Hindlimb muscle (tissue), 1 donor: ENCODE measurements at places on chromosomes 16 and 17. TPM values are rescaled to one million over a fixed set of nuclear protein-coding genes. Genes with fewer than 3 reads are reported as not detected.
A peak's percentile ranks its signal among the peaks of the same experiment; 100 is the strongest.

DNA sequence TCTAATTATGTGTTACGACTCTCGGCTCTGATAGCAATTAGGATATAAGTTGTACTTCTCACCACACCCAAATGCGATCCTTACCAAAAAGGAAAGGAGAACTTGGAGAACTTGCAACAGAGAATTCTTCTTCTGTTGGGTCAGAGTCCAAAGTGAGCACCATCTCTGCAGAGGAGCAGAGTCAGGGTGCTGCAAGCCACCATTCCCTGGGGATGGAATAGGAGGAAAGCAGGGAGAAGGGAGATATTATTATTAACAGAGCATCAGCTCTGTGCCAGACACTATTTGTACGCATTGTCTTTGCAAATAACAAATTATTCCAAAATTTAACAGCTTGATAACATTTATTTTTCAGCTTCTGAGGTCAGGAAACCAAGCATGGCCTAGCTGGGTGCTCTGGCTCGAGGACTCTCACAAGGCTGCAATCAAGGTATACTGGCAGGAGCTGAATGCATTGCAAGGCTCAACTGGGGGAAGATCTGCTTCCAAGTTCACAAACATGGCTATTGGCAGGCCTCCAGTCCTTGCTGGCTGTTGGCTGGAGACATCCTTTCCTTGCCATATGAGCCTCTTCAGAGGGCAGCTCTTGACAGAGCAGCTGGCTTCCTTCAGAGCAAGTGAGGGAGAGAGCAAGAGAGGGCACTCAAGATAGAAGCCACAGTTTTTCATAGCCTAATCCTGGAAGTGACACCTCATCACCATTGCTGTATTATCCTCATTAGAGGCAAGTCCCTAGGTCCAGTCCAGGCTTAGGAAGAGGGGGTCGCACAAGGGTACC, 296.2 kb upstream of the CDH5 start:
- DNase-seq, result peak; percentile 44

GRCh38 chr16:28151180-28151579, 60.6 kb downstream of the XPO6 start:
- DNase-seq, result no peak

GRCh38 chr17:6995500-6996255, at the start of gene ALOX12:
Gene ALOX12 (plus strand): TSS chr17:6996049. CDS start chr17:6996118, 69 bp downstream.
- DNase-seq, result no peak

DNA sequence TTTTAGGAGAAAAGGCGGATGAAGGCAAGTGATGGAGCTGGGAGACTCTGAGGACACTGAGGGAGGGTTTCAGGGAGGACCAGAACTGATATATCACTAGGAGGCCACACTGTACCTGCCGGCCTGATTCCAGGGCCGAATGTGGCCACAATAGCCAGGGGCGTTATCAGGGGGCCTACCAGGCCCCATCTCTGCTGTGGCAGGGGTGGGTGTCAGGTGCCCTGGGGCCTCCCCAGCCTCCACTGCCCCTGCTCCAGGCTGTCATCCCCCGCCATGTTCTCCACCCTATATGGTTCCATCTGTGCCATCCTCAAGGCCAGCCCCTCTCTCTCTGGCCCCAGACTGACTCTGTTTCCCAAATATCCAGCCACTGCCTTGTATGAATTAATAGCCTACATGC, 246.5 kb downstream of the GSG1L start:
- no peak for DNase-seq

DNA sequence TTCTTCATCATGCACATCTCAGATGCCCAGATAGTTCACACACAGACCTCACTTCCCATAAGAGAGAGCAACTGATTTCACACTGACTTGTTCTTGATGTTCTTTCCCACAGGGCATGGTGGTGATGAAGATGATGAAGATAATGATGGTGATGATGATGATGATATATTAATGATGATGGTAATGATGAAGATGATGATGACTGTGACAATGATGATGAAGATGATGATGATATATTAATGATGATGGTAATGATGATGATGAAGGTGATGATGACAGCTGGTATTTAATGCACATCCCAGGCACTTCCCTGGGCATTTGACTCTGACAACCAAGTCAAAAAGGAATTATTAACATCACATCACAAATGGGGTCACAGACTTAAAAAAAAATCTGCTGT, 225.2 kb downstream of the MAF start:
- DNase-seq, result no peak

DNA sequence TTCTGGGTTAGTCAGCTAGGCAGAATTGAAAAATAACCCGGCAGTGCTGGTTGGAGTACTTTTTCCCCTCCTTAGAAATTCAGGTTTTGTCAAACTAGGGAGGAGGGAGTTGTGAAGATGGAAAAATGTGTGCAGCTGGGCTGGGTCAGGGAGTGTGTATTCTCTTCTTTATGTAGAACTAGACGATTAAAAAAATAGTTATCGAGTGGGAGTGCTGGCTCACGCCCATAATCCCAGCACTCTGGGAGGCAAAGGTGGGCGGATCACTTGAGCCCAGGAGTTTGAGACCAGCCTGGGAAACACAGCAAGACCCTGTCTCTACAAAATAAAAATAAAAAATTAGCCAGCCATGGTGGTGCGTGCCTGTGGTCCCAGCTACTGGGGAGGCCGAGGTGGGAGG, 106.4 kb downstream of the GNAO1 start:
- DNase-seq, result no peak

DNA sequence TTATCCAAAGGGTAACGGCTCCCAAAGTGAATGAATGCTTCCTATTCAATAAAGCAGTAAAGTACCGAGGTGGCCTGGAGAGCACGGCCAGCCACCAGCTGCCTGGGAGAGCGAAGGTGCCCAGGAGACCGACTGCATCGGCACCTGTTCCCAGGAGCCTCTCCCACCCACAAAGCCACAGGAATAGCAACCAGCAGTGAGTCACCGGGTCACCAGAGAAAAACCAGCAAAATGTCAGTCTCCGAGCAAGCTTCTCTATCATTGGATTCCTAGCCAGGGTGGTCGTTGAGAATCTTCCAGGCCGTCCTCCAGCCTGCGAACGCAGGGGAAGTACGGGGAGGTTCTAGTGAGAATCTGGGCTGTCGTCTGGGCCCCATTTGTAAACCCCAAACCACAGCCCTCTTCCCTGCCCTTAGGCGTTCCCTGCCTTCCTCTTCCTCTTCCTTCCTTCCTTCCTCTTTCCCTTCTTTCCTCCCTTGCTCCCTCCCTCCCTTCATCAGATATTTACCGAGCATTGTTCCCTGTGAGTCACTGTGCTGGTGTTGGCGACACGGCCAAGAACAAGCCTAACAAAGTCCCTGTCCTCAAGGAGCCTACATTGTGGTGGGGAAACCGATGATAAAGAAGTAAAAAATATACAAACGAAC, 114.6 kb downstream of the SLC39A11 start:
- no peak for DNase-seq

DNA sequence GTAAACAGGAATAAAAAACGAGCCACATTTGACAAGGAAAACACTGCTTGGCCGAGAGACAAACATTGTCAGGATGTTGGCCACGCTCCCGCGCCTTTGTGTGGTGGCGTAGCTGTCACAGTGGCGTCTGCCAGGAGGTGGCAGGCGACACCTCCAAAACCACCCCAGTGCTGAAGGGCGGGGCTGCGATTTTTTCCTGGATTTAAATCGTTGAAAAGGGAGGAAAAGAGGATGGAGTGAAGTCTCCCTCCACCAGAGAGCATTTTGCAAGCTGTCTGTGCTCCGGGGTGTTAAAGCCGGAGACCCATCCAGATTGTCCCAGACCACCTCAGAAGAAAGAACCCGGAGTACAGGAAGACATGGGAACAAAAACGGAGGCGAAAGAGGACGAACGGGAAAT, 12.7 kb downstream of the MRM3 start:
- peak; percentile 90 for DNase-seq

- no peak for DNase-seq
These were observed 55.9 kb downstream of the C17orf67 start for GRCh38 chr17:56777859-56778258.

GRCh38 chr16:68342620-68343019, 31.8 kb downstream of the PRMT7 start:
- no peak for DNase-seq

DNA sequence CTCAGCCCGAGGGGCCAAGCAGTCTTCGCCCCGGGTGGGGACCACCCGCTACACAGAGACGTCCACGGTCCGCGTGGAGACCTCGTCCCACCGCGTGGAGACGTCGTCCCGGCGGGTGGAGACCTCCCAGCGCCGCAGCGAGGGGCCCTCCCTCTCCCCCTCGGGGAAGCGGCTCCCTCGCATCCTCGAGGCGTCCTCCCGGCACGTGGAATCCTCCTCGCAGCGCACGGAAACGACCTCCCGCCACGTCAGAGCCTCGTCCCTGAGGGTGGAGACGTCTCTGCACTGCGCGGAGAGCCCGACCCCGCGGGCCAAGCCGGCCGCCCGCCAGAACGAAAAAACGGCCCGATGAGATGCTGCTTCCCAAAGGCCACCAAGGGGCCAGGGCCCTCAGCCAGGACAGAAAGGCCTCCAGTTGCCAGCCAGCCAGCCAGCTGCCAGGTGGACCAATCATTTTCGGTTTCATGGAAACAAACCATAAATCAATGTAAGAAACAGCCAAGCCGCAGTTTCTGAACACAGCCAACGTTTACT, 424 bp downstream of the C17orf100 start:
- peak; percentile 64 for DNase-seq

- no peak for DNase-seq
These were observed 7.6 kb upstream of the ATP2C2 start for GRCh38 chr16:84360748-84361147.

DNA sequence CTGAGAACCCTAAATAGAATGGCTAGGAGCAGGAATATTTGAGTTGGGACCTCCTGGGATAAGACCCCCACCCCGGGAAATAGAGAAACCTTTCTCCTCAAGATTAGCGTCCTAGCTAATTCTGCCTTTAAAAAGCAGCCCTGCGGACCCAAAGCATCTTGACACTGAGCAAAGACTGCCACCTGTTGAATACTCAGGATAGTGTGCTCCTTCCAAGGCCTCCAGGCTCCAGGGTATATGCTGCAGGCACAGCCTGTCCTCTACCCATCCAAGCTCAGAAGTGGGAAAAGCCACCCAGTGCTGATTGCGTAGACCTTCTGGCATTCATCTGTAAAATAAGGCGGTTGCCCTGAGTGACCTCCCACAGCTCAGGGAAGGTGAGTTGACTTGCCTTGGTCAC, 456.2 kb upstream of the DYNLRB2 start:
- DNase-seq, result peak; percentile 79

GRCh38 chr16:31072540-31073141, 1.4 kb downstream of the ZNF668 start:
- DNase-seq, result no peak

DNA sequence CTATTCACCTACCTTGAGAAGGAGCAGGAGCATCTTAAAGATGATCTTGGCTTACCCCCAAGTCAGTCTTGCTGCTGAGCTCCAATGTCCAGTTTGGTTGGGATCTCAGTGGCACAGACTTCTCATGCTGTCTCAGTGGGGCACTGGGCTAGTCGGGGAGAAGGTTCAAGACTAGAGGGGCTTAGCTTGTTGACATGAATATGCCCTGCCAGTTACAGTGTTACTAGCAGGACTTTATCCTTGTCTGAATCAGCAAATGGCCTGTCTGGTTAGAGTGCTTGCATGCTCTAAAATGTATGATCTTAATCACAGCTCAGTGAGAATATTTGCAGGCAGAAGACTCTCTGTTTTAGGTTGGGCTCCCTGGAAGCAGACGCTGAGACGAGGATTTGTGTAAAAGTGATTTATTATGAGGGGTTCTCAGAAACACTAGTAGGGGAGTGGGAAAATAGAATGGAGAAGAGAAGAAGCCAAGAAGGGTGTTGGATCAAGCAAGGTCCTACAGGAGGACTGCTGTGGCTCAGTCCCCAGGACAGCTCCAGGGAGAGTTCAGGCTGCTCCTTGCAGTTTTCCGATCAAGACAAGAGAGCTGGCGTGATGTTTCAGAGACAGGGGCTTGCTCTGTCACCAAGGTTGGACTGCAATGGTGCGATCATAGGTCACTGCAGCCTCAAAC, 150.4 kb upstream of the HS3ST2 start:
- DNase-seq, result no peak

GRCh38 chr17:57423541-57423940, 167.2 kb downstream of the MSI2 start:
- no peak for DNase-seq

- DNase-seq, result no peak
These were observed 240.1 kb downstream of the MSI2 start for GRCh38 chr17:57496382-57496781.

DNA sequence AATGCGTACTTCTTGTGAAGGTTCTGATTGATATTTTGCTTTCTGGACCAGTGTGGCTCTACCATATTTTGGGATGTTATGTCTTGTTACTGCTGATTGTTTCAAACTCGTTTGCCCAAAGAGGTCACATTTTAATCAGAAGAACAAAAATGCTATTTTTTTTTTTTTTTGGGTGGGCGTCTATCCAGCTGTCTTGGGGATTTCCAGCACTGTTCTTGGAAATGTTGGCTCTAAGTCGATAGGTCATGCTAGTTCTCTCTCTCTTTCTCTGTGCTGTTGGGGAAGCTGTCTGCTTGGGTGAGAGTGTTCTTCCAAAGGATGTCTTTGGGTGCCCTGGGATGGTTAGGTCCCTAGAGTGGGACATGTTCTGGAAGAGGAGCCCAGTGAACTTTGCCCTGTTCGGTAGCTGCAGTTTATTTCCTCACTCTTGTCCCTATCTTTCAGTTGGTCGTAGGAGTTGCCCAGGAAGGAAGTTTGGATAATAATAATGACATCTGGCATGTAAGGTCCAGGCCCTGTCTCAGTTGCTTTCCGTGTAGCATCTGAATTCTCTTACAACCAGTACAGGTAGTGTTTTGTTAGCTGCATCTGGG, 2.9 kb downstream of the IRF8 start:
- DNase-seq, result no peak

- DNase-seq, result peak; percentile 74
These were observed at the start of gene ORAI3 for GRCh38 chr16:30948667-30949649. Gene ORAI3 (plus strand): TSS chr16:30949068. CDS start chr16:30949290, 222 bp downstream.

GRCh38 chr17:7396147-7396546, 1.8 kb upstream of the PLSCR3 start:
- no peak for DNase-seq

GRCh38 chr16:88368994-88369393, 13.8 kb upstream of the ZNF469 start:
- no peak for DNase-seq

DNA sequence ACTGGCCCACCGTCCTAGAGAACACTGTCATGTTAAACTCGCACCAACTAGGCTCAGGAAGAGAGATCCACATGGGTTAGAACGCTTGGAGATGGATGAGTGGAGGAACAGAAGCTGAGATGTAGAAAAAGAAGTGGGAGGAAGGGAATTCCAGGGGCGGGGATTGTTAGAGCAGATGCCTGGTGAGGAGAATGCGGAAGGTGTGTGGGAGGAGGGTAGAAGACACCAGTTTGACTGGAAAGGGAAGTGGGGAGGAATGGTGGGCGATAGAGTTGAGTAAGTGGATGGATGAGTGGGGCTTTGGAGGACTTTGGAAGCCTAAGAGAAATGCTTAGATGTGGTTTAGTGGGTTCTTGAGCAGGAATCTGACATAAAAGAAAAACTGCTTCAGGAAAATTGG, 37.4 kb downstream of the DHX38 start:
- no peak for DNase-seq

- DNase-seq, result no peak
These were observed 721 bp upstream of the BEAN1 start for GRCh38 chr16:66426112-66427035.

- DNase-seq, result no peak
These were observed 16.0 kb downstream of the LRRC36 start for GRCh38 chr16:67342616-67343015.

The FBXO39 gene
- polyA plus RNA-seq, result not detected

The SLC4A1 gene
- 9.0 TPM for polyA plus RNA-seq

The RHOT2 gene
- polyA plus RNA-seq, result 68.7 TPM

The ZNF23 gene
- 12.1 TPM for polyA plus RNA-seq

The RPS2 gene
- 3,719 TPM for polyA plus RNA-seq

The SPOP gene
- polyA plus RNA-seq, result 53.1 TPM

The HS3ST3A1 gene
- 0.83 TPM for polyA plus RNA-seq

The RAI1 gene
- polyA plus RNA-seq, result 20.1 TPM

The WFIKKN2 gene
- polyA plus RNA-seq, result 0.75 TPM

The PIK3R5 gene
- 2.2 TPM for polyA plus RNA-seq

The RECQL5 gene
- 19.4 TPM for polyA plus RNA-seq
